ENCODE measurements at places on chromosomes 12 and 14. TPM values are rescaled to one million over a fixed set of nuclear protein-coding genes. Genes with fewer than 3 reads are reported as not detected.

Gene CRIP1
- total RNA-seq = 276 TPM

Gene PPP1R3E
- 82.3 TPM for total RNA-seq

Gene TSHR
- 0.84 TPM for total RNA-seq

Gene RTN1
- total RNA-seq = not detected
